EH (cell line): ENCODE measurements at places on chromosomes 5 and 9.

- DNase-seq, result no peak
Observed at GRCh38 chr9:122115176-122116035, 22.3 kb upstream of the TTLL11 start.

GRCh38 chr5:108670591-108671289 lies 77.0 kb upstream of the FER start:
- DNase-seq, result no peak

DNA sequence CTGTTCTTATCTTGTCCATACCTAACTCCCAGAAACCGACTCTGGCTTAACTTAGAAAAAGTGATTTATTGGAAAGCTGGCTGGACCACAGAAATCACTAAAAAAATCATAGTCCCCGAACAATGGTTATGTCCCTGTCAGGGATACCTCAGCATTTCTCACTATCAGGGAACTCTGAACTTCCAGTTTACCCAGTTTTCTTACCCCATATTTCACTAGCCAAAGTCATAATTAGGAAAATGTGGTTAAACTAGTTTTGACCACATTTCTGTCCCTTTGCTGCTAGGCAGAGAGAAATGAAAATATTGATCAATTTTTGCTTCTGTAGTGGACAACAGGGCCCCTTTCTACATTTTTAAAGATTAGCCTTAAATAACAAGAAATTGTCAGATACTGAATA lies 38.2 kb downstream of the ST8SIA4 start:
- no peak for DNase-seq

GRCh38 chr9:98778711-98779530 lies 17.4 kb downstream of the ANKS6 start:
- no peak for DNase-seq

DNA sequence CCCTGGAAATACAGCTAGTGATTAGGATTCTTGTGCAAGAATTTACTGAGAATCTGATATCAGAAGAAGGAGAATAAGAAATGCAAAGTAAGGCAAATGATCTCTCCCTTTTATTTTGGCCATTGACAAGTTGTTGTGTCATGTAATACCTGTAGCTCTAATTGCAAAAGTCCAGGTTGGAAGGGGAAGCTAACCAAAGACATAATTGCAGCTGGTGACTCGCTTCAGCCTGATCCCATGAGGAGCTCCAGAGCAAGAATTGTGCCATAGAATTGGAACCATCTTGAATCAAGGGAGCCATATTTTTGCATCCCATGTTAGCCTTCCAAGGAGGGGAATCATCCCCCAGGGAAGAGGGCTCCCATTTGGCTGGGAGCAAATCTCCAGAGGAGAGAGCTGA lies 149.6 kb upstream of the MOCS2 start:
- no peak for DNase-seq

DNA sequence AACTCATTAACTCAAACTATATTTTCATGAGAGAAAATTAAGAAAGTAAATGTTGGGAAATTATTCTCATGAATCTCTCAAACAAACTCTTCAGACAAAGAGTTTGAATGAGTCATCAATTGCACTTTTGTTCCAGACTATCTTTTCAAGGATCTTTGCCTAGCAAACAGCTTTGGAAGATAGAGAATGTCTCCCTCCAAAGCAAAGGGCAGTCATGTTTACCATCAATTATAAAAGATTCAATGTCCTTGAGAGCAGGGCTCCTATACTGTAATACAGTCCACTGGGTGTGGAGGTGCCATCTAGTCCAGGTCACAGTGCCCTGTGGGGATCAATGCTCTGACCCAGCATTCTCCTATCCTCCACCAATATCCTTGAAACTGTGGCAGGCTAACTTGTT lies 1429.3 kb downstream of the EFNA5 start:
- DNase-seq, result no peak
